HuH-7.5 (cell line): ENCODE measurements at places on chromosomes 1 and 21.

GRCh38 chr1:183956559-183957188, 80.9 kb downstream of the COLGALT2 start:
- DNase-seq = no peak

DNA sequence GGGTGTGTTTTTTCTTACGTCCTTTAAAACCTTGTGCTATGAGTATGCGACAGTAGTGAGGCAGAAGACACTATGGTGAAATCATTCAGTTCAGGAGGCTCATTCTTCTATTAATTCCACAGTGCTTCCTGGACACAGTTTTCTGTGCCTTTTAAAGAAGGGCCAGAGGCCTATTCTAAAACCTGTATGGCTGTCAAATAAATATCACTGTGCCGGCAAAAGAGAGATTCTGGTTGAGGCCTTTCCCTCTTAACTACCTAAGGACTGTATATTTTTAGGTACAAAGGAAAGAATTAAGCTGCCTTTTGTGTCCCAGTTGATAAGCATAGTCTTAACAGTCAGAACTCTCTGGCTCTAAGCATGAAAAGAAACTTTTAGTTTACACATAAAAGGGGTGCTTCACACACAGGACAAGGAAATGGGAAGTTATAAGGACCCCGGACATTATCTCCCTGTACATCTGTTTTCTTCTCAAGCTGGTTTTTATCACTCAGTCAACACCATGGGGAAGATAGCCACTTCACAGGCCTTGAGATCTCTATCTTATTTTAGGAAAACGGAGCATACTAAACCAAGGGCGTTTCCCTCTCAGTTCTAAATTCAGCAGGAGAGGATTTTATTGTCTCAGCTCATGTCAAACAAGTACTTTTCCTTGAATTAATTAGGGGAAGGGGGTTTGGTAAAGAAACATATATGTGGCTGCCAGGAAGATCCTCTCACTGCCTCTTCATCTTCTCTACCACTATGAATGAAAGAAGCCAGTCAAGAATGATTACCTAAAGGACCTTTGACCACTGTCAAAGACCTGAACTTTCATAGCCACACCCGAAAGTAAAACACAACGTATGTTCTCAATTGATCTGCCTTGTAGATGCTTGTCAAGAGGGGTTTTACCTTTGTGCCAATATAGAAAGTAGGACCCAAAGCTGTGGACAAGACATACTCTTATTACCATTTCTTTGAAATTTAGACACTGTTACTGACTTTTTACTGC, 71.4 kb upstream of the HSPA13 start:
- no peak for DNase-seq

DNA sequence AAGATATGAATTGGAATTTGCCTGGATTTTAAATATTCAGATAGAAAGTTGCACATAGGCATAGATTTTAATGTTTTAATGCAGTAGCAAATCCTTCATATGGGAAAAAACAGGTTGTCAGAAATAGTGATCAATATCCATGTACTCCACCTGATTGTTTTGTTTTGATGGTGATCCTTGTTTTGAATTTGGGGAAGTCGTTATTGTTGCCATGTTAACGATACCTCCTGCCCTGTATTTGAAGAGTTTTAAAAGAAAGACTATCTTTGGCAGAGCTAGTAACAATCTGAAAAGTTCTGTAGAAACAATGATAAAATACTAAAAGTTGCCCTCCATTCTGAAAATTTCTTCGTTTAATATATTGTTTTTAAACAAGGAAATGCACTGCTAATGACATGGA, 1.1 kb downstream of the CEP350 start:
- DNase-seq = no peak

- DNase-seq = no peak
Measured at GRCh38 chr1:213622365-213623063, 365.3 kb upstream of the PROX1 start.

GRCh38 chr1:49630156-49630555, 393.6 kb downstream of the AGBL4 start:
- DNase-seq = no peak
